ENCODE measurements at places on chromosomes 12 and 14. TPM values are rescaled to one million over a fixed set of nuclear protein-coding genes. Genes with fewer than 3 reads are reported as not detected.

GRCh38 chr14:73833530-73834260 lies 17.9 kb upstream of the PTGR2 start:
- no peak for DNase-seq

GRCh38 chr12:41932470-41932991 lies 212.1 kb downstream of the GXYLT1 start:
- peak; percentile 83 for DNase-seq

DNA sequence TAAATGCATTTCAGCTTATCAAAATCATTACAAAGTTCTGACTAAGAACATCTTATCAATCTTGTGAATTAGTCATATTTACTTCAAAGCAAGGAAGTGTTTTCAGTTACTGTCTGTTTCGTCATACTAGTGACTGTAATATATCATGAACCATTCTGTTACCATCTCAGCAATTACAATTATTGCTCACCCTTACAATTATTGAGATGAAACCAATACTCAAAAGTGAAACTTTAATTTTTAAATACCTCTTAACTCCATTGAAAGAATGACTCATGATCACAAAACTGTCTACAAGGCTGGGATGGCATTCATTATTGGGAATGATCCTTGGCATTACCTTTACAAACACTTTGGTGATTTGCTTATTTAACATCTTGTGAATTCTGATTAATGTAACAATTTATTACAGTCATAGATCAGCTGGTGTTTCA lies 90.3 kb downstream of the RPS6KA5 start:
- no peak for DNase-seq

GRCh38 chr12:53952871-53953734 lies 1.6 kb upstream of the HOXC12 start:
- DNase-seq, result no peak

DNA sequence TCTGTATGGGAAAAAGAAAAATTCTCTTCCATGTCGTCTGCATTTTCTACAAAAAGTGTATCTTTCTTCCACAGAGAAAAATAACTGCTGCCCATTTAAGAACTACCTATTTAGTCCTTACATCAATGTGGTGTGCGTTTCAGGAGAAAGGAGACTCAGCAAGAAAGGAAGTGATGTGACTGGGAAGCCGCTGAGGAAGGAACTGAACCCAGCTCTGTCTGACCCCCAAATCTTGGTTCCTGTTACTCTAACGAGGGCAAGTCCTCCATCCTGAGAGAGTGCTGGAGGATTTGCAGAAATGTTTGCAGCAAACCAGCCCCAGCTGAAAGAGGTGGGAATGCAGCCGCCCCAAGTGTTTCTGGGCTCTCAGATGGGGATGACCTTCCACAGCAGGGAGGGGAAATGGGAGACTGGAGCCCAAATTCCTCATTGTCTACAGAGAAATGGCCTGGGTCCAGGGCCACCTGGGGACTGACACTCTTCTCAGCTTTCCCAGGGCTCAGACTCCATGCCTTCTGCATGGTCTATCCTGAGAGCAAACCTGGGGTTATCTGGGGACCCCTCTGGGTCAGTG lies 6.7 kb upstream of the MLEC start:
- DNase-seq, result no peak

DNA sequence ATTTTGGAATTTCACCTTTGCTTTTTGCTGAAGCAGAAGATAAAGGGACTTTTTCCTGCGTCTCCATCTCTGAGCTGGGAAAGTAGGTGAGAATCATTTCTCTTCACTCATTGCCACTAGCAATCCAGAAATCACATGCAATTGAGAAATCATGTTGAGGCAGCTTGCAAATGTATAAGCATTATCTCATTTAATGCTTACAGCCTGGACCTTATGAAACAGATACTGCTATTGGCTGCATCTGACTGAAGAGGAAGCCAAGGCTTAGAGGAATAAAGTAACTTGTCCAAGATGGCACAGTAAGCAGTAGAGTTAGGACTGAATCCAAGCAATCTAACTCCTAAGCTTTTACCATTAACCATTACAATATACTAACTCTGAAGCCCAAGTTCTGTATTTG lies 122.4 kb downstream of the FIGNL2 start:
- no peak for DNase-seq

The HOXC11 gene
- not detected for total RNA-seq

The POTEG gene
- total RNA-seq, result not detected

The FBLN5 gene
- total RNA-seq, result 245 TPM
